RWPE2 (cell line): ENCODE measurements at places on chromosomes 5 and 9.

DNA sequence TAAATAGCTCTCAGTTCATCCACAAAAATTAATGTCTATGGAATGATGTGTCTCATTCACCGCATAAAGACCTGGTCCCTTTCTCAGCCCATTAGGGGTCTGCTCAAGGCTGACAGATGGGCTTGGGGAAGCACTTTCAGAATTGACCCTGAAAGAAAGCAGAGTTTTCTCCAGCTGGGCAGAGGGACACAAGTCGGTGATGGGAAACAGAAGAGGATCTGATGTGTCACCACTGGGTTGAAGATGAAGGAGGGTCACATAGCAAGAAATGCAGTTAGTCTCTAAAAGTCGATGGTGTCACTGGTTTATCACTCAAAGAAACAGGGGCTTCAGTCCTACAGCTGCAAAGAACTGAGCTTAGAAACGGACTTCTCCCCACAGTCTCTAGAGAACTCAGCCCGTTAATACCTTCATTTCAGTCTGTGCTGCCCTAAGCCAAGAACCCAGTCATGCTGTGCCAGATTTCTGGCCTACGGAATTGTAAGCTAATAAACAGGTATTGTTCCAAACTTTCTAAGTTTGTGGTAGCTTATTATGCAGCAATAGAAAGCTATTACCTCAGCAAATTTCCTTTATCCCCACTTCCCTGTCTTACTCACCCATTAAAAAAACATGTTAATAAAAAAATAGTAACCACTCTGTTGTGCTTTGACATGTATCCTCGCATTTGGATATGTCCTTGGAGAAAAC, 64.6 kb downstream of the ADAMTS12 start:
- DNase-seq = no peak
- peak overlapping the region; percentile 61 for H3K27ac ChIP-seq
- H3K4me1 ChIP-seq = peaks cover 14% of the 10 kb centered on the region
- H3K4me3 ChIP-seq = no peak overlapping the region

- H3K4me1 ChIP-seq = peaks cover 17% of the 10 kb centered on the region
- DNase-seq = no peak
- no peaks in the 10 kb centered on the region for H3K27me3 ChIP-seq
Observed at GRCh38 chr5:43363445-43364152, 48.6 kb downstream of the CCL28 start.

DNA sequence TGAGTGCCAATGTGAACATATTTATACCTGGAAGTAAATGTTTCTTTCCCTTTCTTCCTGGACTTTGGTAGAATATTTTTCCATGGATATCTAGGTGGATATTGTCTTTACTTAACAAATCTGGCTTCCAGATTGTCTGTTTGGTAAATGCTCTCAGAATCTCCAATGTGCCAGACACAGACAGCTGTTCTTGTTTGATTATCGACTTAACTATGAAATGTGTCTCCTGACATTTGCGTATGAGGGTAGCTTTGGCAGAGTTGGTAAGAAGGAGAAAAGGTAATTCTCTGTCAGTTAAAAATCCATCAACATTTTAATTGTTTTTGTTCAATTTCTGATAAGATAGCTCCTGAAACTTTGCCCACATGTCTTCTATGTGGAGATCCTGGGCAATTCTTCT, 196.4 kb upstream of the NUDT12 start:
- H3K36me3 ChIP-seq = no peaks in the 10 kb centered on the region
- no peak overlapping the region for H3K27ac ChIP-seq
- H3K4me1 ChIP-seq = no peaks in the 10 kb centered on the region
- no peak for DNase-seq
- H3K27me3 ChIP-seq = peaks cover 7% of the 10 kb centered on the region

GRCh38 chr5:36723912-36724311, 117.5 kb downstream of the SLC1A3 start:
- no peak overlapping the region for H3K27ac ChIP-seq
- H3K36me3 ChIP-seq = no peaks in the 10 kb centered on the region
- H3K4me3 ChIP-seq = no peak overlapping the region
- H3K27me3 ChIP-seq = no peaks in the 10 kb centered on the region

DNA sequence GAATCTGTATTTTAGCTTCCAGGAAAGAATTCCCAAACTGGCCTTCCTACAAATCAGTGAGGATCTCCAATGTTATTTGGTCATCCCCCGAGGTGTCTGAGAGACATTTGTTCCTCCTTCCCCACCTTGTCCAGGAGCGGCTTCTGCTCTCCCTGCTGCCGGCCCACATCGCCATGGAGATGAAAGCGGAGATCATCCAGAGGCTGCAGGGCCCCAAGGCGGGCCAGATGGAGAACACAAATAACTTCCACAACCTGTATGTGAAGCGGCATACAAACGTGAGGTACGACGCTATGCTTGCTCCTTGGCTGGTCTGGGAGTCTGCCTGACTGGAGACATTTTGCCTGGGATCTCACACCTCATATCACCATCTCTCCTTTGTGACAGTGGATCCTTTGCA, 160.4 kb downstream of the CFAP90 start:
- DNase-seq = no peak
- H3K4me1 ChIP-seq = no peaks in the 10 kb centered on the region
- peaks cover 9% of the 10 kb centered on the region for H3K27me3 ChIP-seq
- H3K27ac ChIP-seq = no peak overlapping the region

- H3K27me3 ChIP-seq = no peaks in the 10 kb centered on the region
- H3K27ac ChIP-seq = no peak overlapping the region
- no peaks in the 10 kb centered on the region for H3K4me1 ChIP-seq
- no peaks in the 10 kb centered on the region for H3K36me3 ChIP-seq
- no peak for DNase-seq
Observed at GRCh38 chr9:123431581-123431980, 75.6 kb downstream of the CRB2 start.

DNA sequence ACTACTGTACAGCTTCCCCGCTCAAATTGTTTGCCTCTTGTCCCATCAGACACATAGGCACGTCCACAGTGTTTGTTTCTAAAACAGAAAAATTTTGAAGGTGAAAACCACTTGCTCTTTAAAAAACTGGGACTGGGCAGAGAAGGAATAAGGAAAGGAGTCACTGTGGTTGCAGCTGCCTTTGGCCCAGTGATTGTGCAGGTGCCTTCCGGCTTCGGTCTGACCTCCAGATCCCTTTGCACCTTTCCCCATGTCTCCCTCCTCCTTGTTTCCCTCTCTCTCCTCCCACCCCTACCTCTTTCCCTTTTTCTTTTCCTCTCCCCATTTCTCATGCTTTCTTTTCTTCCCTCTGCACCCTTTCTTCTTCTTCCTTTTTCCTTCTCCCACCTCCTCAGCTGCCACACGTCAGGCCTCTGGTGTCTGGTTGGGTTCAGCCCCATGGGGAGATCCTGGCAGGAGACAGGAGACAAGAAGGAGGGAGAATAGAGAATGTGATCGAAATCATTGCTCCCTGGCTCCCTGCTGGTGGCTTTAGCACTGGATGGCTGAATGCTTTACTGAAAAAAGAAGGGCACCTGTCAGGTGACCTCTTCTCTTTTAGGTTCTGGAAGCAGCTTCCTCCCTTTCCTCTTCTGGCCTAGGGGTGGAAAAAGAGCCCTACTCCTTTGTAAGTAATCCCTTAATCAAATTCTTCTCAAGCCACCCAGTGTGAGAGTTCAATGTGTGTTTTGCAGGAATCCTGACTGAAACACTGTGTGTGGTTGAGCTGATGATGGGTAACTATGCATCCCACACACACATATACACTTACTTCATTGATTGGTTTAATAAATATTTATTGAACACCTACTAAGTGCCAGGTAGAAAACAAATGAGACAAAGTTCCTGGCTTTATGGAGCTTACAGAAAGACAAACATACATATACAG, 267.3 kb downstream of the MAST4 start:
- H3K36me3 ChIP-seq = no peaks in the 10 kb centered on the region
- H3K27ac ChIP-seq = no peak overlapping the region
- peaks cover 9% of the 10 kb centered on the region for H3K4me1 ChIP-seq
- no peak overlapping the region for H3K4me3 ChIP-seq
- no peaks in the 10 kb centered on the region for H3K27me3 ChIP-seq
- no peak for DNase-seq

DNA sequence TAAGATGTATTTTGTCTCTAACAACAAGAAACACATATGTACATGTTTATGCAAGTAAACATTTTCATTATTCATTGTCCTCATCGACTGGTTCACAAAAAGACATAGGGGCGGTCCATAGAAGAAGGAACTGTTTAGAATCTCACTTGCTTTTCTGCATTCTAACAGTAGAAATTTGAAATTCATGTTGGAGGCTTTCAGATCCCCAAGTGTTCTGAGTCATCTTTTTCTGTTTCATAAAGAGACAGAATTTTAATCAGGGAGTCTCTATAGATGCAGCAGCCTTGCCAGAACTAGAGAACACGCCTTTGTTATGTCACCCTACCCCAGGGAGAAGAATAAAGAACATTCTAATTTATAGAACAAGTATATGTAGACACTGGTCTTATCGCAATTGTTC, 324.3 kb downstream of the GABRG2 start:
- no peaks in the 10 kb centered on the region for H3K36me3 ChIP-seq
- H3K4me1 ChIP-seq = no peaks in the 10 kb centered on the region
- no peak overlapping the region for H3K4me3 ChIP-seq

DNA sequence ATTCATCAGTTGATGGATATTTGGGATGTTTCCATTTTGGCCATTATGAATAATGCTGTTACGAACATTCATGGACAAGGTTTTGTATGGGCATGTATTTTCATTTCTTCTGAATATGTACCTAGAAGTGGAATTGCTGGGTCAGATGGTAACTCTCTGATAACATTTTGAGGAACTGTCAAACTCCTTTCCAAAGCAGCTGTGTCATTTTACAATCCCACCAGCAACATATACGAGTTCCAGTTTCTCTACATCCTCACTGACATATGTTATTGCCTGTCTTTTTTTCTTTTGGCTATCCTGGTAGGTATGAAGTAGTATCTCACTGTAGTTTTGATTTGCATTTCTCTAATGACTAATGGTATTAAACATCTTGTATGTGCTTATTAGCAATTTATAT, 86.7 kb downstream of the PRKACG start:
- H3K4me1 ChIP-seq = no peaks in the 10 kb centered on the region
- peaks cover 6% of the 10 kb centered on the region for H3K27me3 ChIP-seq
- H3K4me3 ChIP-seq = no peak overlapping the region
- H3K36me3 ChIP-seq = no peaks in the 10 kb centered on the region
- no peak overlapping the region for H3K27ac ChIP-seq
